SJSA1 (cell line): ENCODE measurements at places on chromosomes 16 and 17. TPM values are rescaled to one million over a fixed set of nuclear protein-coding genes. Genes with fewer than 3 reads are reported as not detected.

DNA sequence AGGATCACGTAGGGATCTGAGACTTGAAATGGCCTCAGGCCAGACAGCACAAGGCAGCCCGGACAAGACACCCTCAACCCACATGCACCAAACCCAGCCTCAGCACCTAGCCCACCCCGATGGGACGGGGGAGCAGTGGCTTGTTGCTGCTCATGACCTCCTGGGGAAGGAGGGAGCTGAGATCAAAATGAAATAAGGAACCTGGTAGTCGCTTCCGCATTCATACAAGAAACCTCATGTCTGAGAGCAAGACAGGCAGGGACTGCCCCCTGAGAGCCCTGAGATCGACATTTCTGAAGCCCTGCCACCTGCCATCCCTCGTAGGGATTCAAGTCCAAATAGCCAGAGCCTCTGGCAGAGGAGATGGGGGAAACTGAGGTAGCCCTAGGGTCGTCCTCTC lies 5.7 kb upstream of the CEP131 start:
- DNase-seq = no peak

- no peak for DNase-seq
Measured at GRCh38 chr17:58376472-58377000, 24.5 kb upstream of the SUPT4H1 start.

The TMEM235 gene
- not detected in 2 replicates for total RNA-seq

The ENO3 gene
- total RNA-seq = 5.2 and 6.6 TPM in 2 replicates

- no peak for DNase-seq
Measured at GRCh38 chr17:14733376-14733775, 432.5 kb downstream of the HS3ST3B1 start.

DNA sequence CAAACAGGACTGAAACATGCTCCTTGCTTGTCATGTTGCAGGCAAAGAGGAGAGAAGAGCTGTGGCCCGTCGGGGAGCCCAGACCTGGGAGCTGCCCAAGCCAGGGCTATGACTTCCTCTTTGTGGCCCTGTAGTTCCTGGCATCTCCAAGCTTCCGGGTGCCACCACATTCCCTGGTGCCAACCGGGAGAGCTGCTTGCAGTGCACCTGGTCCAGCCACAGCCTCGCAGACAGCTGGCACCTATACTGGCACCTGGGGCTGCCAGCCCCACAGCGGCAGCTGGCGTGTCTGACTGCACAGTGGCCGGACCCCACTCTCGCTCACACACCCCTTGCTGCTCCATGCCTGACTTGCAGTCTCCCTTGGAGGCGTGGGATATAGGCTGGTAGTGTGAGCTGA lies 37.1 kb upstream of the FOXJ1 start:
- no peak for DNase-seq

DNA sequence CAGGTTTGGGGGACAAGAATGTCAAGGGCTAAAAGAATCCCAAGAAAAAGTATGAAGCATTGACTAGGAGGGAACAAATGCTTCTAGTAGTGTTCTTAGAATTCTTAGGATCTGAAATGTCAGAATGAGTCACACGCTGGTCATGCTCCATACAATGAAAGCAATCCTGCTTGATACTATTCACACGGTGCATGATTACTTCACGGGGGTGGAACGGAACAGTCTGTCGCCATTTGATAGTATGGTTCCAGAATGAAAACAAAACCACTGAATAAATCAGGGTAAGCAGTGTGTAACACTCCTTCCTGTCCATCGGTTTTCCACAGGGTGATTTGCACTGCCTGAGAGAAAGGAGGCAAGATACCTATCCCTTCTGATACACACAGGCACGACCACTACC lies 22.9 kb upstream of the YWHAE start:
- peak; percentile 84 for DNase-seq

DNA sequence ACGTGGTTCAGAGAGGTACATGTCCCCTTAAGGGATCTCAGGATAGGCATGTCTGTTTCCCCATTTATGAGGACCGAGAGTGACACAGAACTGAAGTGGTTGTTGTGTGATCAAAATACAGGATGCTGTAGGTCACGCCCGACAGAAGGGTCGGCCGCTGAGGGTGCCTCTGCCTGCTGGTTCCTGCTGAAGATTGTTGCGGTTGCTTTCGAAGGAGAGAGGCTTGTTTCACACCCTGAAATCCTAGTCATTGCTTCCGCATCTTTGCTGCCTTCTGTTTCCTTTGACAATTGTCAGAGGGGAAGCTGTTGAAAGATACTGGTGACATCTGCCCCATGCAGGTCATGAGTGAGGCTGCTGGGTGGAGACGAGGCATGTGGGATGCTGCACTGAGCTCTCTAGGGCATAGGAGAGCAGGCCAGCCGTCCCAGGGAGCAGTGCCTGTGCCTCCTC lies 3.8 kb upstream of the NAT9 start:
- DNase-seq = no peak

The TRPV2 gene
- total RNA-seq = 0.47 TPM in 1 of 2 replicates, not detected in the other

- no peak for DNase-seq
Measured at GRCh38 chr16:8943966-8944759, 19.5 kb downstream of the USP7 start.

DNA sequence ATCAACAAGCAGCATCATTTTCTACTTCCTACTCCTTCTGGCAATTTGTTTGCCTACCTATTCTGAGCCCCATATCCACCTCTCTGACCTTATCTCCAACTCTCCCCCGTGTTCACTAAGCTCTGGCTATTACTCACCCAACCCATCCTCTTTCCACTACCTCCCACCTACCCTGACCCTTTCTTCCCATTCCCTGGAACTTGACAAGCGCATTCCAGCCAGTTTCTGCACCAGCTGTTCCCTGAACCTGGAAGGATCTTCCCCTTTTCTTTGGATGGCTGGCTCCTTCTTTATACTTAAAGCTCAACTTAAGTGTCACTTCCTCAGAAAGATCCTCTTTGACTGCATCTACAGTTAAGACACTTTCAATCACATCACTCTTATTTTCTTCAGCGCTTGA lies 2.2 kb downstream of the DCUN1D3 start:
- no peak for DNase-seq

DNA sequence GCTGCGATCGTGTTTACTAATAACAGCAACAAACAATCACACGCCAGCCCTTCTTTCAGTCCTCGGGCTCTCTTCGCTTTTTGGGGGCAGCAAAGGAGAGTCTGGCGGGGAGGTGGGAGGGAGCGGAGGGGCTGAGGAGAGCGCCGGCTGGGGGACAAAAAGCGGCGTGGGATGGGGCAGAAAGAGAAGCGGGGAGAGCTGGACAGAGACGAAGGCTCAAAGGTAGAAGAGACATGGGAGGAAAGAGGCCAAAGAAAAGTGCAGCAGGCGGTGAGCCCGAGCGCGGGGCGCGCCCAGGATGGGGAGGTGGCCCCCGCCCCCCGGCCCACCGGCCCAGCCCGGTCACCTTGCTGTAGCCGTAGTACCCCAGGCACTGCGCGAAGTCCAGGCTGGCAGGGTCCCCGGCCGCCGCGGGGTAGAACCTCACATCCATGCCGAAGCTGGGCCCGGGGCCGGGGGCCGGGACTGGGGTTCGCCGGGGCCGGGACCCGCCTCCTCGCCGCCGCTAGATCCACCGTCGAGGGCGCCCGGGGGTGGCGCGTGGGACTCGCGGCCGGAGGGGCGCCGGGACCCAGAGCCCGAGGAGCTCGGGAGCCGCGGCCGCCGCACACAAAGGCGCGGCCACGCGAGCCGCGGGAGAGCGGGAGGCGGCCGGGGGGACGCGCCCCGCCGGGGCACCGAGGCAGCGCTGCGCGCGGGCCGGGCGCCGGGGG lies 496 bp downstream of the TOX3 start:
- no peak for DNase-seq

DNA sequence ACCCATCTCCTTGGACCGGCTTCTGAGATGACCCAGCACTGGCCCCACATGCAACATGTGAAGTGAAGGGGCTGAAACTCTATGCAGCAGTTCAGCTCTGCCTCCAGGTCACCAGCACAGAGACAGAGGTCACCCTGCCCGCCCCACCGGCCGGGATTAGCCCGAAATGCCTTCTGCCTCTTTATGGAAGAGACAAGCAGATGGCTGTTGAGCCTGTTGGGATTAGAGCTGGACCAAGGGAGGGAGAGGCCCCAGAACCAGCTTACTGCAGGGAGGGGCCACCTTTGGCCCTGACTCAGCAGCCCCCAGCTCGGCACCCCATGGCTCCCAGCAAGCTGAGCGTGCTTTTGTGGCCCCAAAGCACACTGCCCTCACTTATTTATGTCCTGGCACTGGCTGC lies 5.7 kb downstream of the AIPL1 start:
- DNase-seq = no peak

DNA sequence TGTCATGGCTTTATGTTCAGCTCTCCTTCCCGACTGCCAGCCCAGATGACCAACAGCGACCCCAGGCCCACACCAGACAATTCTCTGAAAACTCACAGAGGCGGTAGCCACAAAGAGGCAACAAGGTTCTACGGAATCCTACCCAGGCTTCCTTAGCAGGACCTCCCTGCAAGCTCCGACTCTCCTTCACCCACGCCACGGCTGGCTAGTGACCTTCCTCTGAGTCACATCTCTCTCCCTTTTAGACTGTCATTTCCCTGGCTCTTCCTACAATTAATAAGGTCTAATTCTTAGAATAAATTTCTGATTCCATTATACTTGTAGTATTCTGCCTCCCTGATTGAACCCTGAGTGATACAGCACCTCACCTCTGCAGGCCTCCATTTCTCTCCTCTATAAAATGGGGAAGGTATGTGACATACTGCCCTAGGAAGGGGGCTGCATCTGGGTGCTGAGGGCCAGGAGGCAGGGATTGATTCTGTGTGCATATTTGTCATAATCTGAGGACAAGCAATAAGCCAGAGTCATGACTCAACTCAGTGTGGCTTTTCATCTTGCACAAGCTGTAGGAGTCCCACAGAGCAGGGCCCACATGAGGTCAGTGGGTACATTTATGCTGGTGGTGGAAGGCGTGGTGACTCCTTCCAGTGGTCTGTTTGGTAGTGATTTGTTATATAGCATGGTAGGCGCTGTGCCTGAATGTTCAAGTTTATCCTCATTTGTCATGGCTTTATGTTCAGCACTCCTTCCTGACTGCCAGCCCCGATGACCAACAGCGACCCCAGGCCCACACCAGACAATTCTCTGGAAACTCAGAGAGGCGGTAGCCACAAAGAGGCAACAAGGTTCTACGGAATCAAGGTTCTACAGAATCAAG lies 46.2 kb downstream of the SMPD3 start:
- DNase-seq = peak; percentile 74

- no peak for DNase-seq
Measured at GRCh38 chr17:50651661-50652060, 17.0 kb downstream of the ABCC3 start.

- no peak for DNase-seq
Measured at GRCh38 chr17:45361976-45362375, 45.2 kb upstream of the MAP3K14 start.

The CLEC18A gene
- total RNA-seq = not detected in 2 replicates

The KRT12 gene
- total RNA-seq = not detected in 2 replicates

The ZNF598 gene
- 13.5 and 20.4 TPM in 2 replicates for total RNA-seq

- no peak for DNase-seq
Measured at GRCh38 chr16:87365021-87365713, 18.4 kb downstream of the FBXO31 start.

The TMEM98 gene
- 118 and 125 TPM in 2 replicates for total RNA-seq

GRCh38 chr16:67673712-67674580 lies 7.3 kb downstream of the C16orf86 start:
- DNase-seq = no peak

The OSBPL7 gene
- 6.2 and 6.4 TPM in 2 replicates for total RNA-seq

DNA sequence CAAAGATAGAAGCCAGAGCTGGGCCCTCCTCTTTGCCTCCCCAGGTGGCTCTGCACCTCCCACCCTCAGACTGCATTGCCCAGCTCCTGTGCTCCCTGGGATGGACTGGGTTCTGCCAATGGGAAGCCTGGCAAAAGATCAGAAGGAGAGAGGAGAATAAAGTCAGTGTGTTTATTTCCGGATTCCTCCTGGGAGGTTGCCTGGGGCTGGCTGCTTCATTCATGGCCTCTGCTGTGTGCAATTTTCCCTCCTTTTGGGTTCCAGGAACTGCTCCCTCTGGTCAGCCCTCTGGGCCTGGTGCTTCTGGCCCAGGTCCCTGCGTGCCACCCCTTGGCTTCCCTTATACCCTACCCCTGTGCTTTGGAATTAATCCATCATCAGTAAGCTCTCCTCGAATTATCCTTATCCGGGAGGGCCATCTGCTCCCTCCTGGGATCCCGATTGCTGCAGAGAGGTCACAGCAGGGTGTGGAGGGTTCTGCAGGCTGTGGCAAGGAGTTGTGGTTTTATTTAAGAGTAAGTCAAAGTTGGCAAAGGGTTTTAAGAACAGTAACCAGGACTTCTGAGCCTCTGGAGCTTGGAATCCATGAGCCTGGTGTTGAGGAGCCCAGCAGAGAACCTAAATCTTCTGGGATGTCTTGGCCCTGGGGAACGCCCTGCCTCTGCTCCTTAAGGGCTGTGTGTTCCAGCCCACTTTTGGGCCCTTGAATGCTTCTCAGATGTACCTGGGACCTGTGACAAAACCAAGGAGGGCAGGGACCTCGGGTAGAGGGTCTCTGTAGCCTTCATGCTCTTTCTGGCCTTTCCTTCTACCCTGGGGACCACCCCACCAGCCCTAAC lies 8.2 kb upstream of the MMP2 start:
- peak; percentile 78 for DNase-seq
